Mesenchymal stem cell (in vitro differentiated cells and primary cell): ENCODE measurements at places on chromosomes 11 and 22.

GRCh38 chr22:31340360-31340759, 5.8 kb downstream of the PATZ1 start:
- no peak for DNase-seq

- no peak for DNase-seq
Measured at GRCh38 chr22:49977578-49977977, 17.0 kb downstream of the PIM3 start.

DNA sequence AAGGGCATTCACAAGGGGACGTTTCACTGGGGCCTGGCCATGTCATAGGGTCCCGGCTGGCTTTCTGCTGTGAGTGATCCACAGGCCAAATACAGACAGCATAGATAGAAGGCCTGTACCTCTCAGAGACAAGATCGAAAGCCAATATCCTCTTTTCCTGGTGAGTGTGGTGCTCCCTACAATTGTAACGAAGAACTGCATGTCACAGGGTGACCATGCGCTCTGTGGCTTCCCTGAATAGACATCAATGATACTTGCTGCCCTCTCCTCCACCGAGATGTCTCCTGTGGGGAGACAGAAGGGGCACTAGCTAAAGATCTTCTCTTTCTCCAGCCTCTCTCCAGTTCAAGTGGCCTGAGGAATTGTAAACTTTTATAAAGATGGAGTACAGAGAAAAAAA, 226.1 kb upstream of the POU2AF2 start:
- DNase-seq = no peak

GRCh38 chr11:2952290-2952689, 23.1 kb upstream of the PHLDA2 start:
- DNase-seq = no peak

GRCh38 chr11:61155312-61155711, 5.9 kb downstream of the VPS37C start:
- no peak for DNase-seq

DNA sequence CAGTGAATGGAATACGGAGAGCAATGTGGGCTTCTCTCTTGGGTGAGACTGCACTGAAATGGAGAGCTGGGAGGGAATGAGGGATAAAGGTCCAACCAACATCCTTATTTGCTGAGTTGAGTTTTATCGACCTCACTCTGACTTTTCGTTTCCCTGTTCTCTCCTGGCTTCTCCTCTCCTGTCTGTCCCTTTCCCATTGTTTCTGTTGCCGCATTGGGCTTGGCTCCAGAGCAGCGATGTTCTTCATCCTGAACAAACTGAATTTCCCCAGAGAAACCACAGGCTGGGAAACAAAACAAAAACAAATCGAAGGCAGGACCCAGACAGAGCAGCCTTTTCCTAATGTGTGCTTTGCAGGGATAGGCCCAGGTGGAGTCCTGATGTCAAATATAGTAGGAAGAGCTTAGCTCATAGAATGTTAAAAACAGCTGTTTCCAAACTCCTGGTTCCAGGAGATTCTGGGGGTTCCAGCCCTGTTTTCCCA, 30.0 kb downstream of the MOV10L1 start:
- DNase-seq = peak; percentile 52

- DNase-seq = no peak
Measured at GRCh38 chr22:20749453-20749852, 24.5 kb upstream of the SERPIND1 start.

DNA sequence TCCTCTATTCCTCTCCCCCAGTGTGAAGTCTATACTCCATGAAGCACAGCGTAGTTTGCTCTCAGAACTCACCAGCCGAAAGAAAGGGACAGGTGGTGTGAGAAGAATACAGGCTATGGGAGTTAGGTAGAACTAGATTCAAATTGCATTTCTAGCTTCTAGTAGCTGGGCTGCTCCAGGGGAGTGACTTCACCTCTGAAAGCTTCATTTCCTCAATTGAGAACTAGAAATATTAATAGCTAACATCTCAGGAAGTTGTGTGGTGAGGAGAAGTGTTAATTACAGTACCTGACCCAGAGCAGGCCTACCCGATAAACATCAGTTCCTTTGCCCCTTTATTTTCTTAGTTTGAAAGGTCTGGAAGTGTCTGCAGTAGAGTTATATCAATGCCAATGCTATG, 484.7 kb upstream of the TENM4 start:
- DNase-seq = no peak

- DNase-seq = no peak
Measured at GRCh38 chr11:133733631-133734030, 111.7 kb downstream of the SPATA19 start.

GRCh38 chr11:124759266-124760204, 2.6 kb downstream of the ESAM start:
- DNase-seq = no peak

DNA sequence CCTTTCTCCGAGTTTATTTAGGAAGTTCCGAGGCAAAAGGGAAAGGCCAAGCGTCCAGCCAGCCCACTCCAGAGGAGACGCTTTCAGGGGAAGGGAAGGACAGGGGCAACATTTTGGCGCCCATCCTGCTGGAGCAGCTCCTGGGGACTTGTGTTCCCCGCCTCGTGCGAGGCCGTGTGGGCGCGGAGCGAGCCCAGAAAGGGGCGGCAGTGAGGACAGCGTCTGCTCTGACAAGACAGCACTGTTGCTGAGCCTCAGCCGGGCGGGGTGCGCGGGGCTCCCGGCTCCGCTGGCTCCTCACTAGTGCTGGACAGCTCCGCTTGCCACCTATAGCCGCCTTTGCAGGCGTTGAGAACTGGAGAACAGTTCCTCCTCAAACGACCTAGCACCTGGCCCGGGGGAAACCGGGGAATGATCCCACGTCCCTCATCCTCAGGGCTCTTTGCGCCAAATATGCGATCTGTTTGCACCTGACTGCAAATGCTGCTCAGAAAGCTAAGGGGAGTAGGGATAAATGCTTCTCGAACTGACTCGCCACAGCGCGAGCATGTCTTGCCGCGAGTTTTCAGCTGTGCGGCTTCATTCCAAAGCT, 722 bp upstream of the GUCY1A2 start:
- peak; percentile 87 for DNase-seq

- DNase-seq = no peak
Measured at GRCh38 chr11:441043-441417, 781 bp downstream of the ANO9 start.

DNA sequence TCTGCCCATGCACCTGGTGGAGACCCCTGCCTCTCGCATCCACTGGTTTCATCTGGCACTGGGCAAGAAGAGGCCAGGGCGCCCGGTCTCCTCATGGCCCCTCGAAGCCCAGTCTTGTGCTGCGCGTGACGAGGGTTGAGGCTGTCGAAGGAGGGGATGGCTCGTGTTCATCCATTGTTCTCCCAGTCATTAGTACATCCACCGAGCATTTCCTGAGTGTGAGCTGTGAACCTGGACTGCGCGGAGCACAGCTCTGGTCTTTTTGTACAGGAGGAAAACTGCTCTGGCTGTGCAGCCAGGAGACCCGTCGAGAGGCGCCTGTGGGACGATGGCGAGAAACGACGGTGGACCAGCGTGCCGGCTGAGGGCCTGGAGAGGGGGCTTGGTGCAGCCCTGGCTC, 6.8 kb downstream of the CACNA1I start:
- DNase-seq = no peak

GRCh38 chr22:27679693-27680488, 121.7 kb downstream of the MN1 start:
- DNase-seq = no peak

DNA sequence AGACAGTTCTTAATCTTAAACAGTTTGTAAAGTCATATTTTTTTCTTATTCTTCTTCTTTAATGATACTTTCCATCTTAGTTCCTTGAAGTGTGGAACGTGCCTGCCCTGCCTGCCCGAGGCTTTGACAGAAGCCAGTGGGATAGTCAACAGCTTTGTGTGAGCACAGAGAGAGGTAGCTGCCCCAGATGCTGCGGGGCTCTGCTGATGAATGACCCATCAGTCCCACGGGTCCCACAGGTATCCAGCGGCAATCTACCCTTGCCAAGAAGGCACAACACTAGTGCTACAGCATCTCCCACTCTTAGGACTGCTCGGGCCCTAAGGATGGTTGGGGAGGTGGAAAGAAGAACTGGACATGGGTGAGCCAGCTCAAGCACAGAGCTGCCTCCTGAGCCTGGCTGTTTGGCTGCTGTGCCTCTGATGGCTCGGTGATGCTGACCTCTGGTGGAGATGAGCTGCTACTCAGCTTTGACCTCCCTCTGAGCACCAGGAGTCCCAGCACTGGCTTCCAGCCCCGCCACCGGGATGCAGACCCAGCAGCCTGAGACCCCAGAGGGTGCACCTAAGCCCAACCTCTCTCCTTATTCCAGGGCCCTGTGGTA, 11.8 kb upstream of the APLNR start:
- peak; percentile 62 for DNase-seq

DNA sequence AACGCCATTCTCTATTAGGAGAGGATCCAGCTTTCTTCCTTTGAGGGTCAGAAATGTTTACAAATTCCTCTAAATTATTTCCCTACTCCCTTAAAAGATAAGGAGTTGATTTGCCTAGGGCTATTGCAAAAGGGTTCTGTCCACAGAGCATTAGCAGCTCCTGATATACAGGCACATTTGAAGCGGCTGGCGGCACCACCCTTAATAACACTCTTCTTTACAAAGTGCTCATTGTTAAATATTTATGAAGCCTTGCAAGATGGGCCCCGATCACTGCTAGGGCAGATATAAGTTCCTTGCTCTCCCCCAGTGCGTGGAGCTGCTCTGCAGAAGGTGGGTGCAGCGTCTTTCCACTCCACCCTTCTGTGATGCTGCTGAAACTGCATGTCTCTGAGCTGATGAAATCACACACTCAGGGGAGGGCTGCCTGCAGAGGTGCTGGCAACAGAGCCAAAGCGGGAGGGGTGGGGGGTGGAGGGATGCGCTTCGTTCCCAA, 116.7 kb upstream of the NTM start:
- no peak for DNase-seq

- peak; percentile 50 for DNase-seq
Measured at GRCh38 chr11:104005234-104005855, 31.1 kb upstream of the DDI1 start.

DNA sequence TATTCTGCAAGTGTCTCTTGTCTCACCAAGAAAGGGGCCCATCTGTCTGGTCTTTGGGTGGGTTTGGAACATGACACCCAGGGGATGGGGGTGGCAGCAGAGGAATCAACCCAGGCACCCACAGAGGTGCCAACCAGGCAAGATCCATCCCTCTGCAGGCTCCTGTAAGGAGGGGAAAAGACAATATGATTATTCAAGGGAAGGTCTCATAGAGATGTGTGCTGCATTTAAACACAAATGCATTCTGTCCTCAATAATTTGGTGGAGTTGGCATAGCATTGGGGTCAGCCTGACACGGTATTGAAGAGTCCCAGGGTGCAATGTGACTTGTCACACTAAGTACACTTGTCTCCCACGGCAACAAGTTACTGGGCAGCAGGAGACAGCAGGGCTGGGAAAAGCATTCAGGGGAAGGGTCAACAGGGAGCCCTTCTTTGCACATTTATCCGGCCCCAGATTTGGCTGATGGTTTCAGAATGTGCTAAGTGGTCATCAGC, 33.1 kb upstream of the SPON1 start:
- peak; percentile 7 for DNase-seq

DNA sequence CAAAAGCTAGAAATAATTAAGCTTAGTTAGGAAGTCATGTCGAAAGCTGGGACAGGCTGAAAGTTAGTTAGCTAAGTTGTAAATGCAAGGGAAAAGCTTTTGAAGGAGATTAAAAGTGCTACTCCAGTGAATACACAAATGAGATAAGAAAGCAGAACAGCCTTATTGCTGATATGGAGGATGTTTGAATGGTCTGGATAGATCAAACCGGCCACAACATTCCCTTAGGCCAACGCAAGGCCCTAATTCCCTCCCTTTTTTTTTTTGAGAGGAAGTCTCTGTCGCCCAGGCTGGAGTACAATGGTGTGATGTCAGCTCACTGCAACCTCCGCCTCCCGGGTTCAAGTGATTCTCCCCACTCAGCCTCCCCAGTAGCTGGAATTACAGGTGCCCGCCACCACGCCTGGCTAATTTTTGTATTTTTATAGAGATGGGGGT, 23.3 kb upstream of the WEE1 start:
- DNase-seq = no peak
